ENCODE measurements at places on chromosomes 5 and 9.

DNA sequence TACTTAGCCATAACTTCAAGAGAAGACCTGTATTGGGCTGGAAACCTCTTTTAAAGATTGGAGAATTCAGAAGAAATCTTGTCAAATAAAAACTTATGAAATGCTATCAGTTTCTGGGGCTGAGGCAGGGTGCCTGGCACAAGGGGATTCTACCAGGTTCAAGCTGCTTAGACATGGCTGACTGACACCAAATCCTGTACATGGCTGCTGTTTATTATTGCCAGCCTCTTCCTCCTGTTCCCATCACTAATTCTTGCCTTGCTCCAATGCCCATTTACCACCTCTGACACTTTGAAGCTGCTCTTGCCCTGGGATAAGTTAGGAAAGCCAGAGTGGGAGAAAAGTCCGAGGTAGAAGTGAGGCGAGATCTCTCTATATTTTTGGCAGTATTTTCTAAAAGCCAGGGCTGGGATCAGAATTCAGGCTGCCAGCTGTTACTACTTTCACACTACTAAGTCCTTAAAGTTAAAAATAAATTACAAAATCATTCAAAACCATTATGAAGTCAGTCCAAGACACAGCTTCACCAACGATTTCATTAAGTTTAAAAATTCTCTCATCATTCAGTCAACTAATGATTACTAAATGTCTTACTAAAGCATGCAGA lies 66.3 kb upstream of the TNFAIP8 start:
- no peak for DNase-seq

- no peak for DNase-seq
Measured at GRCh38 chr9:114423181-114423580, 35.4 kb upstream of the AKNA start.

- DNase-seq = no peak
Measured at GRCh38 chr9:93037476-93037971, 21.0 kb upstream of the SUSD3 start.

GRCh38 chr5:139177809-139178588 lies 20.2 kb downstream of the SIL1 start:
- DNase-seq = no peak

DNA sequence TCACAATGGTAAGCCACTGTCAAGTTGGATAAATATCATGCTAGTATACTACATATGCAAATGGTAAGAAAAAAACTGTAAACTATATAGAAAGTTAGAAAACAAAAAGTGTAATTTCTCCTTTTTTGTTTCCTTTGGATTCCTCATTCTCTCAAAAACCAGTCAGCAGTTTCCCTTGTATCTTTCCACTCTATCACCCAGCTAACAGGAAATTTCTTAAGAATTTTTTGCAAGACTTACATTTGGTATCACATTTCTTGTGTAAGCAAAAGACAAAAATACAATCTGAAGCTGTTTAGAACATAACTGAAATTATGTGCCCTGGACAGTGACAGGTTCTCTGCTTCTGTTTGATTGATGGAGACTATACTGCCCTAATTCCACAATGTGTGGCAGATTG lies 25.2 kb upstream of the MSH3 start:
- no peak for DNase-seq

DNA sequence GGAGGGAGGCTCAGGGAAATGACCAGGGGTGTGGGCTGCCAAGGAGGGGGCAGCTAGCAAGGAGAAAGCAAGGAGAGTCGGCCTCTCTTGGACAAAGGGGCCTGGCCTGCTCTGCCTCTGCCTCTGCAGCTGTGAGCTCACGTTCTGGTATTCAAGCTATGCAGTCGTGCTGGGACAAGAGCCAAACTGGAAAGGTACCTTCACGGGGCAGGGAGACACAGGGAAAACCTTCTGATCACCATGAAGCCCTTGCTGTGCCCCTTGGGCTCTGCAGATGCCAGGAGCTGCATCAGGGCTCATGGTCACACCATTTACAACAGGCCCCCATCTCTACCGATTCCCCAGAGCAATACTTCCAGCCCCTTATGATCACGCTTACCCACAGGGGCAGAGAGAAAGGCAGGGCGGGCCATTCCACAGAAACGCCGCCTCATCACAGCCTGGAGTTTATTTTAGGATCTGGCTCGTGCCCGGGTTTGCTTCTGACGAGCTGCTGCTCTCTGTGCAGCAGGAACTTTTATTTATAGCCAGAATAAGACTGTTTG lies 63.2 kb downstream of the PRRT1B start:
- no peak for DNase-seq

DNA sequence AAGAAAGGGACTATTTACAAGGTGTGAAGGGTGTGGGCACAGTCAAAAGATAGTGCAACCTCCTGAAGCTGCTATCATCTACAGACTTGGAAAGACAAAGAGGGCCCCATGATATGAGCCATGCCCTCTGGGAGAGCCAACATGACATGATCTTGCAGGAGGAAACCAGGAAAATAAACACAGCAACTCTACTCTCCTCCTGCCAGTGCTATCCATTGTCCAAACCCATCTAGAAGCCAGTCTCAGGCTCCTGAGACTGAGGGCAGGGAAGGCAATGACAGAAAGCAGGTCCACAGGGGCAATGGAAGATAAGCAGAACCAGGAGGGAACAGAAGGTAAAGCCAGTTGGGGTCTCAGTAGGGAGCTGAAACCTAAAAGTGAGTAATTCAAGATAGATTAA lies 37.1 kb downstream of the PLPP1 start:
- DNase-seq = no peak

DNA sequence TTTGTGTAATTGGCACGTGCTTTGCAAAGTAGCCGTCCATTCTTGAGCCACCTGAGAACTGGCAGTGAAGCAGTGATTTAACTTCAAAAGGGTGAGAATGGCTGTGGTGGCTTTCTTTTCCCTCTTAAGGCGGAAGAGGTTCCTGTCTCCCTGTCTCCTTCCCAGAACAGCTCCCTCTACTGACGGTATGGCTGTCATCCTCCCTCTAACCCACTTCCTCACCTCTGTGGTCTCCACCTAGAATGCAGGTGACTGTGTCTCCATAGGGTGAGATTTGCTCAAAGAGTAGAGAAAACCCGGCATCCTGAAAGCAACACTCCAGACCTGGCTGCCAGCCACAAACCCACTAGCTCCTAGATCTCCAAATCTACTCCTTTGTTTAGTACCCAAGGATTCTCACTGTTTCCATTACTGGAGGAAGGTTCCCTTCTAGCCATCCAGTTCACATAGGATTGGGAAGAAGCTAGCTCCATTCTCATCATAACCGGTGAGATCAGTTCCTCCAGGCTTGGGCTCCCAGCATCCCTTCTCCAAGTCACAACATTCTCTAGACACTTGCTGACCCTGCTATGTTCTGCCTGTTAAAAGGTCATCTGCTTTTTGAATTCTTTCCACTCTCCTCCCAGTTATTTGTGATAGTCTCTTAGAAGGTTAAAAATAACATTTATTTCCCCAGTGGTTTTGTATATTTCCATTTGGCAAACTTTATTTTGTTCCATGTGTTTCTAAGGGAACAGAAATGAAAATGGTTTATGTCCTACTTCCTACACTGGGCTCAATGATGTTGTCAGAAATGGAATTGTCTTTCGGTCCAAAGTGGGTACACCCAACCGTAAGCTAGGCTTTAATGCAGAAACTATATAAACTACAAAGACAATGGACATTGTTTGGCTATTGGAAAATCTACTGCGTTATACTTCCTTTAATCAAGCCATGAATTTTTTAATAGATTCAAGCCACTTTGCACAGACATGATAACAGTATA lies 269.4 kb downstream of the CWC27 start:
- DNase-seq = no peak

DNA sequence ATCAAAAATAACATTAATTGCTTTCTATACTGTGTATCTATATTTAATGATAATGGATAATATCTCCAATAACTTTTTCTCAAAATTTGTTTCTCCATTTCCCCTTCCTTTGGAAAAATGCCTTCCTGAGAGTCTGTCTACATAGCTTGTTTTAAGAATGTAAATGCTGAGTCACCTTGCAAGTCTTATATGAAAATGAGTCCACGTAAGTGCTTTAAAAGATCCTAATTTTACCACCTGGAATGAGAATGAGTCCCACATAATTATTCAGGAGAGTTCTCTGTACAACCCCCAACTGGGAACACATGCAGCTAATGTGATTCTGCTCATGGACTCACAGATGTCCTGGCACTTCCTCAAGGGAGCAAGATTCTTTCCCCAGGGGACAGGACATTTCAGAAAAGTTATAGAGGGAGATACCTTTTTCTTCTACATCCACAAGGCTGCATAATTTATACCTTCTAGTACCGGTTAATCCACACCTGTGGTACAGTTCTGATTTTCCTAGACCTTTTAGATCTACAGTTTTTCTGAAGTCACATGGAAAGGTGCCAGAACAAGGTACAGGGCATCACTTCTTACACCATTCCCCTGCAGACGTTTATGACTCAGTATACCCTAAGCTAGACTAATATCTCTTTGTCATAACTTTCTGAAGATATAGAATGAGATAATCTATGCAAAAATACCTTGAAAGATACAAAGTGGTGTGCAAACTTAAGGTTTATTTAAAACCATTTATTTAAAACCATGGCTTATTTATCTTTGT lies 314.1 kb downstream of the CETN3 start:
- DNase-seq = no peak

DNA sequence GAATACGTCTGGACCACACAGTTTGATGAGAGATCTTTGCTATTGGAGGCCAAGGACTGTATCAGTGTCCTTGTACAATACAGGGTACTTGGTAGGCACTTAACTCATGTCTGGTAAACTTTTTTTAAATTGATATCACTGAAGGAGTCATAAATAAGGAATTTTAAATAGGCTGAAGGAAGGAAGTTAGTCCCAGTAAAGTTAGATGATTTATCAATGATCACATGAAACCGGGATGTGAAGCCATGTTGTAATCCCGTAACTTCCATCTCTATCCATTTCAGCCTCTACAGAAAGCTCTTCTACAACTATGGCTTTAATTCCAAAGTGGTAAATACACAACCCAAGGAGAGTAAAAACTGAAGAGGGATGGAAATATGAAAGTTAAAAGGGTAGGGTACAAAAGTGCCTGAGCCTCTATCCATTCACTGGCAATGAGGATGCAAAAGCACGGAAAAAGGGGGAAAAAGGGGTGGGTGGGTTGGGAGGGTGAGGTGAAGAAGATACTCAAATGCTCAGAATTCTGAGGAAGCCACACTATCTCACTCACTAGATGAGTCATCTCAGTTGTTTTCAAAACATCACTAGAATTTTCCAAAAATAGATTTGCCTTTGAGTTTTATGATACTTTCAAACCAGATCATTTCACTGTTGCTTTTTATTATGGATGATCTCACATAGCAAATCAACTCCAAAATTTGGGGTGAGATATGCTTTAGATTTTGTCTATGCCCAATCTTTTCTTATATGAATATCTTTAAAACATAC lies 1053.5 kb downstream of the NR2F1-AS1 start:
- no peak for DNase-seq

DNA sequence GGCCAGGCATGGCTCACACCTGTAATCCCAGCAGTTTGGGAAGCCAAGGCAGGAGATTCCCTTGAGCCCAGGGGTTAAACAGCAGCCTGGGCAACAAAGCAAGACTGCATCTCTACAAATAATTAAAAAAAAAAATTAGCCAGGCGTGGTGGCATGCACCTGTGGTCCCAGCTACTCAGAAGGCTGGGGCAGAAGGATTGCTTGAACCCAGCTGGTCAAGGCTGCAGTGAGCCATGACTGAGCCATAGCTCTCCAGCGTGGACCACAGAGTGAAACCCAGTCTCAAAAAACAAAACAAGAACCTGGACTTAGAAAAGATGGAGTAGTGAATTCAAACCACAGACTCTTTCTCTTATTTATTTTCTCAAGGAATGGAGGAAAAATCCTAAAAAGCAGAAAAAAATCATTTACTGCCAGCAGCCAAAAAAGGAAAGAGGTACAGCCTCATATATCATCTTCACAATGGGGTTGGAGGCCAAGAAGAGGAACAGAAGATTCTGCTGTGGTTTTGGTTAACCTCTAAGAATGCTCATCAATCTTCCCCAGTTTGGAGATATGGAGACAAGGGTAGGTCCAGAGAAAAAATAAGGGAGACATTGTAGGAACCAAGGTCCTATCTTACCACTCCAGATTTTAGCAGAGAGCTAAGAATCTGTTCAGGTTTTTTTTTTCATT lies 40.0 kb upstream of the MYO10 start:
- DNase-seq = no peak

DNA sequence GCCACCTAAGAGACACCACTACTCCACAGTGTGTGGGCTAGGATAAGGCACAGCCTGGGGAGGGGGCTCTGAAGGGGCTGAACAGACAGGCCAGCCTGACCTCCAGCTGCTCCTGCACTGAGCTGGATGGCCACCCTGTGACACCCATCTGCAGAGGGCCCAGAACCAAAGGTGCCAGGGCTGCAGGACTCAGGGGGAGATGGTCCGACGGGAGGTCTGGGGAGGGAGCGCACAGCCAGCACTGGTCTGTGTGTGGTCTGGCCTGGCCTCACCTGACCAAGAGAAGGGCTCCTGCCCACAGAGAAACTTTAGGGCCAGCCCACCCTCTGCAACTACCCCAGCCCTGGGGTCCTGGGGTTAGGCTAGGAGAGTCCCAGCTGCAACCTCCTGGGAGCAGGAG lies 789 bp downstream of the LTC4S start:
- no peak for DNase-seq

DNA sequence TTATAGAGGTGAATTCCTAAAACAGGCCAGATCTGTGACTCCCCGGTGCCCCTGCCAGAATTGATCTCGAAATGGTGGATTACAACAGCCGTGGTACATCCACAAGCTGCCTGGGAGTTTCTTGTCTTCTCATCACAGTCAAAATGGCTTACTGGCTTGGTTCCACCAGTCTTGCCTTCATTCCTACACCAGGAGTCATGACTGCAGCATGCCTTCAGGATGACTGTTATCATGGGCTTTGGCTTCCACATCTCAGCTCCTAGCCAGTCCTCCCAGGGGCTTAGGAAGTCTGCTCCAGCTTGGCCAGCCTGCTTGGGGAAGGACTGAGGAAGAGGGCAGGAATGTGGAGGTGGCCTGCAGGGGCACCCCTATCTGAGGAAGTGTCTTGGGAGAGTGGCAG lies 132.9 kb upstream of the NR3C1 start:
- DNase-seq = no peak

- DNase-seq = no peak
Measured at GRCh38 chr5:142175461-142176142, 67.0 kb downstream of the NDFIP1 start.

GRCh38 chr5:138338411-138339090 lies 485 bp downstream of the FAM53C start:
- DNase-seq = no peak

GRCh38 chr5:16721151-16722096 lies 104.6 kb upstream of the RETREG1 start:
- DNase-seq = no peak

GRCh38 chr9:2601785-2602378 lies 19.7 kb upstream of the VLDLR start:
- DNase-seq = no peak

DNA sequence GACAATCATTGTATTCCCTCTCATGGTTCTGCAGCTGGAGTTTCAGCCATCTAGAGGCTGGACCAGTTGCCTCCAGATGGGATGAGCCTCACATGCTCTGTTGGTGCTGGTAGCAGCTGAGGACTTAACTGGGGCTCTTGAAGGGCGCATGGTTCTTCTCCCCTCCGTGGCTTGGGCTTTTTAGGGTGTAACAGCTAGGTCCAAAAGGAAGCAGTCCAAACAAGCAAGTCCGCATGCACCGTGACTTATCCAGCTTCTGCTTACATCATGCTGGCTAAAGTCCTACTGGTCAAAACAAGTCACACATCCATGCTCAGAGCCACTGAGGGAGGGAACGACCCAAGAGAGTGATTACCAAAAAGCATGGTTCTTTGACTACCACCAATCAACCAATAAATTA lies 31.6 kb upstream of the SH3RF2 start:
- no peak for DNase-seq

GRCh38 chr9:121754655-121755436 lies 103.4 kb downstream of the DAB2IP start:
- no peak for DNase-seq

All from stimulated activated CD4-positive, alpha-beta T cell treated with anti-CD3 and anti-CD28 coated beads, Interleukin-4, amount 100 ng/mL, for 24 hours (primary cell).